Stomach (tissue), 19 donors: ENCODE measurements at places on chromosomes 3 and 15. TPM values are rescaled to one million over a fixed set of nuclear protein-coding genes. Genes with fewer than 3 reads are reported as not detected.

The P2RY13 gene
- polyA plus RNA-seq, result 0.38 TPM

The HYKK gene
- 5.9 TPM for polyA plus RNA-seq

The CELSR3 gene
- 0.53 TPM for polyA plus RNA-seq

The TRNT1 gene
- 9.8 TPM for polyA plus RNA-seq

The ACAD9 gene
- 20.9 TPM for polyA plus RNA-seq

The SLC9C1 gene
- not detected for polyA plus RNA-seq

The C3orf85 gene
- not detected for polyA plus RNA-seq

The VPS13C gene
- polyA plus RNA-seq, result 11.0 TPM

The SMCO1 gene
- polyA plus RNA-seq, result not detected

The CLRN1 gene
- polyA plus RNA-seq, result not detected

The NKIRAS1 gene
- 5.9 TPM for polyA plus RNA-seq

The SLC22A14 gene
- polyA plus RNA-seq, result 0.08 TPM
